Esophagus (tissue), 2 donors: ENCODE measurements at places on chromosomes 5 and 9. TPM values are rescaled to one million over a fixed set of nuclear protein-coding genes. Genes with fewer than 3 reads are reported as not detected.

RNF180 gene
- polyA plus RNA-seq = 1.0 TPM

PCDHB3 gene
- polyA plus RNA-seq = 0.10 TPM

MACROH2A1 gene
- polyA plus RNA-seq = 233 TPM

OR13C4 gene
- polyA plus RNA-seq = not detected

HRCT1 gene
- 0.94 TPM for polyA plus RNA-seq

GPR150 gene
- not detected for polyA plus RNA-seq
